GM23338 (cell line): ENCODE measurements at places on chromosomes 16 and 17. TPM values are rescaled to one million over a fixed set of nuclear protein-coding genes. Genes with fewer than 3 reads are reported as not detected.

GRCh38 chr17:71392715-71393567 is 727.9 kb upstream of the SOX9 start:
- DNase-seq: no peak

DNA sequence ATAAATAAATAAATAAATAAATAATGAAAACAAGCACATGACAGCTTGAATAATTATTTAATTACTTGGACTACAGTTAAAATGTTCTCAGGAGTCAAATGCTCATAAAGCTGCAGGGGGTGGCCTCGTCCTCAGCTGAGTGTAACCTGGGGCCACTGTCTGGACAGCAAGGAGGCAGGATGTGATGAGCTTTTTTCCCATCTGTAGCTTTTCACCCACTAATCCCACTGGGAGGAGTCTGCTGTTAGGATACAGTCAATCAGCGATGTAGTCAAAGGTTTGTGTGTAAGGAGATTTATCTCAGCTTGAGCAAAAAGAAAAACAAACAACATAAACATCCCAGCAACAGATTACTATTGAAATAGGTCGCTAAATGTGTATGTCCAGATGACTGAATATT is 22.5 kb downstream of the ZCCHC14 start:
- no peak for DNase-seq

DNA sequence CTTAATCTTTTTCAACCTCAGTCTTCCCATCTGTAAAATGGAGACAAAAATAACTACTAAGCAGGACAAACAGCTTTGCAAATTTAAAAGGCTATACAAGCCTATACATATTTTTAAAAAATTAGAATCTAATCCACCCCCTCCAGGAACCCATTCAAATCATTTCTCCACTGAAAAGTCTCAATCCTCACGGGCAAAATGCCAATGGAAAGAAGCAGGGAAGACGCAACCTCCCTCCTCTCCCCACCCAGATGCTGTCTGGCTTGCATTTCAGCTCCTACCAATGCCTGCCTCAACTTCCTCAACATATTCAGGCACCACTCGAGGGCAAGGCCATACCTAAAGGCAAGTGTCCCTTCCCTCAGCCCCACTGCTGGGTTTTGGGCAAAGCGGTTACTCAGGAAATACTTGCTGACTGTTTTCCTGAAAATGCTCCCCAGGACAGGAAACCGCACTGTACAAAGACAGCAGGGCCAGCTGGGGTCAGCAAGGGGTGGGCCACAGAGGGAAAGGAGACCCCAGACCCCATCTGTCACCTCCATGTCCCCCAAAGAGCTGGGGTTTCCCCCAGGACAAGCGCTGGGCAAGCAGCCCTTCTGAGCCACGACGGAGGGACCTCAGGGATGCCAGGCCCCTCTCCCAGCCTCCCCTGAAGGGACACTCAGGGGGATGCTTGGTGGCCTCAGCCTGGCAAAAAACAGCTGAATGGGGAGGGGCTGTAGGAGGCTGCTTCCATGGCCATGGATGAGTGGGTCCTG is 47.7 kb upstream of the DOC2B start:
- no peak for DNase-seq

- no peak for DNase-seq
Measured at GRCh38 chr16:81520151-81520470, 75.5 kb downstream of the CMIP start.

SLFN14 gene
- total RNA-seq: 0.10 TPM in 1 of 2 replicates, not detected in the other

KRTAP9-1 gene
- not detected in 2 replicates for total RNA-seq

AURKB gene
- 128 and 135 TPM in 2 replicates for total RNA-seq
